ENCODE measurements at places on chromosomes 11 and 22.

DNA sequence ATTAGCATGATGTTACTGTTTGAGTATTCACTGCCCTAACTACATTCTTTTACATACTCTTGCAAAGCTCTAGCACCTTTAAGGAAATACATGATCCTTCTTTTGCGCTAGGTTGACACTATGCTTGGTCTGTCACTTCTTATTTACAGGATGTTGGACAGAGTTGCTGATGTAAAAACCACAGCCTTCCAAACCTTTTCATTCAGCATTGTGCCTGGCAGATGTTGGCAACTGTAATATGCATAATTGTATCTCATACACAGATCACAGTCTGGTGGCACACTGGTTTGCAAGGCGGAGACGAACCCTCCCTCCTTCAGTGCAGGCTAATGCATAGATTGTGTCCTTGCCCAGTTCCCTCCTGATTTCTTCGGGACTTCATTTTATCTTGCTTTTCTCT is 224.1 kb downstream of the SNX19 start:
- H3K36me3 ChIP-seq = no peaks in the 10 kb centered on the region
- no peaks in the 10 kb centered on the region for H3K4me1 ChIP-seq
- no peak for DNase-seq
- H3K27ac ChIP-seq = no peak overlapping the region
- H3K27me3 ChIP-seq = peaks cover 4% of the 10 kb centered on the region

DNA sequence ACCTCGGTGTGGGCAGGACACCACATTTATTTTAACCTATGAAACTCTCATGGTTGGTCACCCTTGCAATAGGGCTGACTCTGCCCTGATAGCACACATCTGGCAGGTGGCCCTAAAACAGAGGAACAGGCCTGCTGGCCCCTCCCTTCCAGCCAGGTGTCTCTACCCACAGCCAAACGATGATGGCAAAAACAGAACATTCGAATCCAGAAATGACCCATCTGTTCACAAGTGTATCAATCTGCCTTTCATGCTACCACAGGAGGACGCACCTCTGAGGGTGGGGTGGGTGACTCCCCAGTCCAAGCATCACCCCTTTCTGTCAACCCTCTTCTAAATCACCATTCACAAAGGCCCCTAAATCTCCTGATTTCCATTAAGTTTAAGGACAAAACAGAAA is 118.1 kb downstream of the ETS1 start:
- H3K27me3 ChIP-seq = no peaks in the 10 kb centered on the region
- peaks cover 97% of the 10 kb centered on the region for H3K4me1 ChIP-seq
- peaks cover 96% of the 10 kb centered on the region for H3K36me3 ChIP-seq
- peak; percentile 72 for DNase-seq

GRCh38 chr11:100830274-100830673 is 143.2 kb downstream of the ARHGAP42 start:
- H3K4me1 ChIP-seq = no peaks in the 10 kb centered on the region
- H3K27ac ChIP-seq = no peak overlapping the region
- no peaks in the 10 kb centered on the region for H3K27me3 ChIP-seq
- H3K4me3 ChIP-seq = no peak overlapping the region
- DNase-seq = no peak

GRCh38 chr11:13288375-13289029 is 10.9 kb downstream of the BMAL1 start:
- no peak overlapping the region for H3K4me3 ChIP-seq
- peaks cover 80% of the 10 kb centered on the region for H3K4me1 ChIP-seq
- DNase-seq = no peak
- H3K27me3 ChIP-seq = no peaks in the 10 kb centered on the region
- peak overlapping the region; percentile 52 for H3K27ac ChIP-seq

DNA sequence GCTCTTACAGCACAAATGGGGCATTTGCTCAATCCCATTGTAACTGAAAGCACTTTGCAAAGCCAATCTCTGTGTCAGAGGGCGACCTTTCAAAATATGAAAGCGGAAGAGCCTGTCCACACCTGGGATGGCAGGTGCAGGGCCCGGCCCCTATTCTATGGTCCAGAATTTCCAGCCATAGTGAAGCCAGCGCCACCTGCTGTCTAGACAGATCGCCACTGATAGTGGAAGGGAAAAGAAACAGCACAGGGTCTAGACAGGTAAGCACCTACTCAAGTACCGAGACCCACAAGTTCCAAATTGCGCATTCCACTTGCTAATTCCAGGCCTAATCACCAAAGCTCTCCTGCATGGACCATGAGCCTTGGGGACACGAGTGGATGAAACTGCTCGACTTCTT is 141.4 kb downstream of the NTM start:
- H3K36me3 ChIP-seq = no peaks in the 10 kb centered on the region
- no peaks in the 10 kb centered on the region for H3K27me3 ChIP-seq
- no peaks in the 10 kb centered on the region for H3K4me1 ChIP-seq
- H3K27ac ChIP-seq = no peak overlapping the region
- no peak for DNase-seq
- no peak overlapping the region for H3K4me3 ChIP-seq

GRCh38 chr11:47714554-47715081 is 551 bp downstream of the AGBL2 start:
- DNase-seq = peak; percentile 21
- H3K27ac ChIP-seq = peak overlapping the region; percentile 95
- H3K4me1 ChIP-seq = peaks cover 21% of the 10 kb centered on the region
- peak overlapping the region; percentile 86 for H3K4me3 ChIP-seq

DNA sequence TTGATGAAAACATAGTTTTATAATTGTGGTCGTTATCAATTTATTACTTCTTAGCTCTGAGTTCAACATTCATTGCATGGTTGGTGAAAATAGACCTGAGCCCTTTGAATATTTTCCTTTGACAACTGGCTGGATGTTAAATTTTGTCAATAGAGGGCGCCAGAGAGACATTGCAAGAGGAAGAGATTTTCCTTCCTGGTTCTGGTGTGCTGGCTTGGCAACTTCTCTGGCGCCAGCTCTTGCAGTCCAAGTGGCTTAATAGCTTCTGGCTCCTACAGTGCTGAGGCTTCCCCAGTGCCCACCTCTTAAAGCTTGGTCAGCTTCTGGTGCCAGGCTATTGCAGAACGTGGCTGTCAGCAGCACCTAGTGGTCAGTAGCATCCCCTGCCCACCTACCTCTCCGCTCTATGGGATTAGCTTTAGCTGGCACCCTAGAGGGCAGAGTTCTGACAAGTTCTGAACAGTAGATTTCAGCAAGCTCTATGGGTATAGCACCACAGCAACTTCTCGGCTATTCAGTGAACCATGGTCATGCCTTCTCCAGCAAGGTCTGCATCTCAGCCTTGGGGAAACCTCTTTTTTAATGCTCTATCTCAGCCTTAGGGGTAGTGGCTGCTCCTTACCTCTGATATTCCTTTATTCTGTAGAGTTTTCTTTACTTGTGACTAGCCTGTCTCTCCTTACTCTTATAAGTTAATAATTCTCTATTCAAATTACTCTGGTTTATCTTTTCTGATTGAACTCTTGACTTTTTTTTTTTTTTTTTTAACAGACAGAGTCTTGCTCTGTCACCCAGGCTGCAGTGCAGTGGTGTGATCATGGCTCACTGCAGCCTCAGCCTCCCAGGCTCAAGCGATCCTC is 59.4 kb downstream of the ACER3 start:
- H3K27me3 ChIP-seq = no peaks in the 10 kb centered on the region
- peaks cover 4% of the 10 kb centered on the region for H3K4me1 ChIP-seq
- H3K4me3 ChIP-seq = no peak overlapping the region
- peak; percentile 56 for DNase-seq
- H3K27ac ChIP-seq = no peak overlapping the region
- H3K36me3 ChIP-seq = peaks cover 2% of the 10 kb centered on the region

DNA sequence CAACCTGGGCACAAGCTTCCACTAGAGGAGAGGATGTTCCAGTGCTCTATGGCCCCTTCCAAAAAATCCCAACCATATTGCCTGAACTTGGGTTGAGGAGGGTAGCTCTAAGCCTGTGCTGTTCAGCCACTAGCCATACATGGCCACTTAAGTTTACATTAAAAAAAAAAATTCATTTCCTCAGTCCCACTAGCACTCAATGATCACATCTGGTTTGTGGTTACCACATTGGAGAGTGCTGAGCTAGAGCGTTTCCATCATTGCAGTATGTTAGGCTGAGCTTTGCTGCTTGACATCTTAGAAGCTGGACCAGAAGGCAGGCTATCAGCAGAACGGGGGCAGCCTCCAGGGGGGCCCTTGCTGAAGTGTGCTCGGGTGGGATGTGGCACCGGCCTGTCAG is 43.5 kb upstream of the CYP2D6 start:
- H3K4me3 ChIP-seq = no peak overlapping the region
- H3K4me1 ChIP-seq = peaks cover 64% of the 10 kb centered on the region
- H3K27ac ChIP-seq = peak overlapping the region; percentile 13
- peak; percentile 31 for DNase-seq
- peaks cover 25% of the 10 kb centered on the region for H3K36me3 ChIP-seq

- H3K27ac ChIP-seq = peak overlapping the region; percentile 57
- no peak for DNase-seq
Observed at GRCh38 chr22:38713921-38714320, 8.2 kb downstream of the GTPBP1 start.

DNA sequence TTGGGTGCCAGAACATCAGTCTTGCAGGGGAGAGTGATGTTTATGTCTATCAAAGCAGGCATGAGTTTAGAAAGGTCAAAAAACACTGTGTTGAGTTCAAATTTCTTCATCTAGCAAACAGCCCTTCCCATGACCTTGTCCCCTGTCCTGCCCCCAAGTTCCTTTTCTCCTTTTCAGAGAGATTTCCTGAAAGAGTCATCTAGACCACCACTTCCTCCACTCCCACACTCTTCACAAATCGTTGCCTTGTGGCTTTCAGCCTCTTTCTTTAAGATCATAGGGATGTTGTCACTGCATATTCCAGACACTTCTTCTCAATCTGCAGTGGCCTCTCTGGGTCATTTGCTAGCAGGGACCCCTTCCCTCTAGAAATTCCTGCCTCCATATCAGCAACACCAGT is 290.5 kb downstream of the TENM4 start:
- no peaks in the 10 kb centered on the region for H3K27me3 ChIP-seq
- no peak overlapping the region for H3K27ac ChIP-seq
- H3K36me3 ChIP-seq = no peaks in the 10 kb centered on the region
- H3K4me3 ChIP-seq = no peak overlapping the region
- no peak for DNase-seq

- no peak for DNase-seq
- H3K27ac ChIP-seq = no peak overlapping the region
- H3K4me3 ChIP-seq = no peak overlapping the region
- H3K36me3 ChIP-seq = no peaks in the 10 kb centered on the region
- H3K4me1 ChIP-seq = peaks cover 8% of the 10 kb centered on the region
- no peaks in the 10 kb centered on the region for H3K27me3 ChIP-seq
Observed at GRCh38 chr11:103488031-103488461, 378.8 kb downstream of the DYNC2H1 start.

- H3K4me1 ChIP-seq = peaks cover 37% of the 10 kb centered on the region
- H3K27me3 ChIP-seq = no peaks in the 10 kb centered on the region
- H3K36me3 ChIP-seq = no peaks in the 10 kb centered on the region
- H3K4me3 ChIP-seq = no peak overlapping the region
- H3K27ac ChIP-seq = no peak overlapping the region
Observed at GRCh38 chr11:69120096-69120875, 35.4 kb upstream of the SMIM38 start.

DNA sequence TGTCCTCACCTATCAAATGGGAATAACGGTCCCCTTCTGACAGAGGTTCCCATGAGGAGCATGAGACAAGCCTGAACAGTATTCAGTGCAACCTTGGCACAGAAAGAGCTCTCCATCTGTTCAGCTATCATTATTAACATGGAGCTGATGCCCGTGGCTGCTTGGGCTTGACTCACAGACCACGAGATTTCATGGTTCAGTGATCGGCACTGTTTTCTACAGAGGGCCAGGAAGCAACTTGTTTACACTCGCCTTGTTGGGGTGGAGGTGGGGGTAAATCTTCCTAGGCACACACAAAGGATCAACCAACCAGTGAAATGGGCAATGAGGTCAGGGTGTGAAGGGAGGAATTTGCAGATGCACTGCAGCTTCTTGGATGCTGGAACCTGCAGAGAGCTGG is 88.2 kb downstream of the CWC15 start:
- H3K36me3 ChIP-seq = peaks cover 1% of the 10 kb centered on the region
- H3K4me1 ChIP-seq = no peaks in the 10 kb centered on the region
- H3K4me3 ChIP-seq = no peak overlapping the region
- H3K27me3 ChIP-seq = no peaks in the 10 kb centered on the region

DNA sequence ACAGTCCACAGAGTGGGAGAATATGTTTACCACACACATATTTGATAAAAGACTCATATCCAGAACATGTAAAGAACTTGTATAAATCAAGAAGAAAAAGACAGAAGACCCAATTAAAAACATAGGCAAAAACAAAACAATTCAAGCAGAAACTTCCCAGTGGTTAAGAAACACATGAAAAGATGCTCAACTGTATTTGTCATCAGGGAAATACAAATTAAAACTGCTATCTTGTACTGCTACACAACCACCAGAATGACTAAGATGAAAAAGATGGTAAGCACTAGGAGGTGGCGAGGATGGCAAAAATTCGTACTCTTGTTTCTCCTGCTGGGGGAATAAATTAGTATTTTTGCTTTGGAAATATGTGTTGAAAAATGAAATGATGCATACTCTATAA is 192.3 kb upstream of the C11orf87 start:
- H3K4me1 ChIP-seq = no peaks in the 10 kb centered on the region
- H3K27ac ChIP-seq = no peak overlapping the region
- H3K36me3 ChIP-seq = no peaks in the 10 kb centered on the region
- H3K27me3 ChIP-seq = no peaks in the 10 kb centered on the region
- DNase-seq = no peak

DNA sequence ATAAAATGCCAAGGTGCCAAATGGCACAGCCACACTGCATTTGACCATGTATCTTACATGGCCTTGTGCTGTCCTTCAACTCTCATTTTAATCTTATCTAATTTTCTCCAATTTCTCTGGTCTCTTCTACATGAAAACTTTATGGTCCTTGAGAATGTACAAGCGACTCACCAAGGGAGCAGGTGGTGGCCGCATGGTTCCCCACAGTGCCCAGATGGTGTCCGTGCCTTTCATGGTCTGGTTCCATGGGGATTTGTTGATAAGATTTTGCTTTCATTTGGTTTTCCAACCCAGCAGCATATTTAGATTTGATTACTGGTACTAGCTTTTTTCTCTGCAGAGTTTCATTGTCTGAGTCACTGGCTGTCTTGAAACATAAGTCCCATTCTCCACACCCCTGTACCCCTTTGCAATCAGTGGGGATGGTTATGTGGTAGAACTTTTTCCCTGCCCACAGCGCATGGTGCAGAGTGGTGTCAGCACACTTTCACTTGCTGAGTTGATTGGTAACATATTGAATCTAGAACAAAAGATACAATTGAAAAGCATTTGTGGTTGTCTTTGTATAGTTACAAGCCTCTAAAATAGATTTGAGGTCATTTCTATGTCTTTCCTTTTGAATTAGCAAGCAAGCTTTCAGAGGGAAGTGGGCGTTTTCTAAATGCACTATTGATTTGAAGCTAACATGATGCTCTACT is 24.1 kb downstream of the ZNRF3 start:
- peak; percentile 89 for DNase-seq
- peaks cover 34% of the 10 kb centered on the region for H3K4me1 ChIP-seq
- H3K36me3 ChIP-seq = no peaks in the 10 kb centered on the region
- H3K27ac ChIP-seq = peak overlapping the region; percentile 70

DNA sequence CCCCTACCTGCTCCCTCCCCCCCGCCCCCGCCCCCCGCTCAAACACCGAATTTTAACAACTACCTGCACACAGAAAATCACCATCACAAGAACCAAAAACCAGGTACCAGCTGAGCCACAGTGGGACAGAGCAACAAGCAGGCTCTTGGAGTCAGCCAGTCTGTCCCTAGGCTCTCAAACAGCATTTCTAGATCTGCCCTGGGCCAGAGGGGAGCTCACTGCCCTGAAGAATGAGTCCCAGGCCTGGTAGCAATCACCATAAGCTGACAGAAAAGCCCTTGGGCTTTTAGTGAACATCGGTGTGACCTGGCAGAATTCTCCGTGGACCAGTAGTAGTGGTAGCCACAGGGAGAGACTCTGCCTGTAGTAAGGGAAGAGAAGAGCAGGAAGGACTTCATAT is 58.3 kb downstream of the C11orf87 start:
- no peaks in the 10 kb centered on the region for H3K27me3 ChIP-seq
- no peak overlapping the region for H3K27ac ChIP-seq
- no peak overlapping the region for H3K4me3 ChIP-seq
- H3K4me1 ChIP-seq = no peaks in the 10 kb centered on the region
- no peaks in the 10 kb centered on the region for H3K36me3 ChIP-seq

All from activated CD4-positive, alpha-beta memory T cell treated with anti-CD3 and anti-CD28 coated beads for 36 hours (primary cell).